ENCODE measurements at places on chromosomes 2 and 18.

DNA sequence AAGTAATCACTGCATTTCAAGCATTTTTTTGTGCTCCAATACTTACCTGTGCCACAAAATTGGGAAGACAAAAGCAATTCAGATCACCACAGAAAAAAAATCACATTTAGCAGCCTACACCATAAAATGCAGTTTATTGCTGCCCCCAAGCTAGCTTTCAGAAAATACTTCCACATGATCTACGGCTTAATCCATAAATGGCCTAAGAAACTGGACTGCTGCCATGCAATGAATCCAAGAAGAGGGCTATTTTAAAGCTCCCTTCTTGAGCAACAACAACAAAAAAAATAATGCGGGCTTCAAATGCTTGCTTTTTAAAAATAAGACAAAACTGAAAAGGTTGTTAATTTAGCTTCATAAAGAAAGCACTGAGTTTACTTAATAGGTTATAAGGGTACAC is 272.3 kb downstream of the RAD51AP2 start:
- no peak for DNase-seq

DNA sequence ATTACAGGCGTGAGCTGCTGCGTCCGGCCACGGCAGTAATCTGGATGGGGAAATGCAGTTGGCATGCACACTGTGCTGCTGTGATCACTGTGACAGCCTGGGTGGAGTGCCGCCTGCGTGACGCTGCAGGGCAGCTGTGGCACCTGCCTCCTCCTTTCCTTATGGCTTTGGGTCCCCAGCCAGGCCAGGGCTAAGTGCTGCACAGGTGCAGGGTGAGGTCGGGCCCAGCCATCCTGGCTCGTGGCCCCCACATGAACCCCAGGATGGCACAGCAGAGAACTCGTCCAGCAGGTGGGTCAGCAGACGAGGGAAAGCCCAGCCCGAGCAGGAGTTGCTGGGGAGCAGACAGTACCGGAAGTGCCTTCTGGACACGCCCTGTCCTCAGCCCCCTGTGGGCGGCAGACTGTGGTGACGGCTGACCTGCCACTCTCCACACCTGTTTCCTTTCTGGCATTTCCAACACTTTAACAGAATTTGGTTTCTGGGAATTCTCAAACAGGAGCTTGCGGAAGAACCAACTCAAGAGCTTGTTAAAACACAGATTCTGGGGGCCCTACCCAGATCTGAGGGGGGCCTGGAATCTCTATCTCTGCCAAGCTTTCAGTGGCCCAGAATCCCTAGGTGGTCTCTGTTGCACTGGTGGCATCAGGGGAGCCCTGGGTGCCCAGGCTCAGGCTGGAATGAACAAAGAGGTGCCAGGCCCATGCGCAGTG is 16.9 kb downstream of the HS1BP3 start:
- DNase-seq = peak; percentile 64

DNA sequence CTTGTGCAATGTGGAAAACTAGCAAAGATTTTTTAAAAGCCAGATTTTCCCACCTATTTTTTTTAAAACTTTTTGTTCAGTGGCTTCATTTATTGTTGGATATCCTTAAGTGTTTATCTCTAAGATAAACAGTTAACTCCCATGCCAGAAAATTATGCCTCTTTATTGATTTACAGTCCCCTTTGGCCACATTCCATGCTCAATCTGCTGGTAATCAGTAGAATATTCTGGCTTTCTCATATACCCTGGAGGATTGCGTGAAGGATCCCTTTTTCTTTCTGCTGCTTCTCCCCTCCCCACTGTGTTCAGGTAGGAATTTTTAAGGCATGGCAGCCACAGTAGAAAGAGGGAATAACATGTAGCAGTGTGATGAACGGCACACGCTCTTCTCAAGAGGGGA is 2.6 kb downstream of the GRHL1 start:
- DNase-seq = no peak

DNA sequence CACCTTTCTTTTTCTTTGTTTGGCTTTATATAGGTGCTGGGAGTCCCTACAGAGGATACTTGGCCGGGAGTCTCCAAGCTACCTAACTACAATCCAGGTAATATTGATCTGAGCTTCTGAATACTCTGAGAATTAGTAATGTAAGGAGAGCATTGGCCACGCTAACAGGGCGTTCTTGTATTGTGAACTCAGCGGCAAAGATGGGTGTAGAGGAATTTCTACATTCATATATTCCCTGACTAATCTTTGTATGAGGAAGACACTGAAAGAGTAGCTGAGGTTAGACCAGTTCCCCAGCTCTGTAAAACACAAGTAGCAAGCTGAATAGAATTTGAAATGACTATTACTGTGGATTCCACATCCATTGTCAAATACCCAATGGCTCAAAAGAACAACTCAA is 48.5 kb downstream of the CDK15 start:
- no peak for DNase-seq

DNA sequence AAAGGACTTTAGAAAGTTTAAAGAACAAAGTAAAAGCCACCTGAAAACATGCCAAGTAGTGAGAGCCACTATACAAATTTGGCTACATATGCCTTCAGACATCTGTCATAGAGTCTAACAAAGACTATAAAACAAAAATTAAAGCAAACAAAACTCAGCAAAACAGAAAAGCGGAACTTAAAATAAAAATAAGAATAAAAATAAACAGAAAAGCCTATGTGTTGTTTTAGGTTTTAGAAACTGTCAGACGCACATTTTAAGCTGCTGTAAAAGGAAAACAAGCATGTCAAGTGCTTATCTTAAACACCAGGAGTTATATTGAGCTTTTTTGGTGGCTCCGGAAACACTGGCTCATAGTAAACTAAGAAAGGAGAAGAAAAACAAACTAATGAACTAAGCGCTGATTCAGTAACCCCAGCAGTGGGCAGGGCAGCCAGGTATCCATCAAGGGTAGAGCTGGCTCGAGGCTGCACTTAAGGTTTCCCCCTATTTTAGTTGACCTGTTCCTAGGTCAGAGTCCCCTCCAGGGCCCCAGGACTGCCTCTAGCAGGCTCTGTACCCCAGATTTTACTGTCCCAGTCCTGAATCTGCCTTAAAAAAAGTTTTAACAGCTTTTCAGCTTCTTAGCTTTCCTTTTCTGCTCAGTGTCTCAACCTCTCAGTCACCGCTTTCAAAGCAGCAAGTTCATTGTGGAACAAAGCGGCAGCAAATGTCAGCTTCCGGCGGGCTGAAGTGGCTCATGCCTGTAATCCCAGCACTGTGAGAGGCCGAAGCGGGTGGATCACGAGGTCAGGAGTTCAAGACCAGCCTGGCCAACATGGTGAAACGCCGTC is 15.4 kb upstream of the RMC1 start:
- DNase-seq = no peak

- no peak for DNase-seq
These were observed 69.9 kb downstream of the CTAGE1 start for GRCh38 chr18:22347606-22348511.

DNA sequence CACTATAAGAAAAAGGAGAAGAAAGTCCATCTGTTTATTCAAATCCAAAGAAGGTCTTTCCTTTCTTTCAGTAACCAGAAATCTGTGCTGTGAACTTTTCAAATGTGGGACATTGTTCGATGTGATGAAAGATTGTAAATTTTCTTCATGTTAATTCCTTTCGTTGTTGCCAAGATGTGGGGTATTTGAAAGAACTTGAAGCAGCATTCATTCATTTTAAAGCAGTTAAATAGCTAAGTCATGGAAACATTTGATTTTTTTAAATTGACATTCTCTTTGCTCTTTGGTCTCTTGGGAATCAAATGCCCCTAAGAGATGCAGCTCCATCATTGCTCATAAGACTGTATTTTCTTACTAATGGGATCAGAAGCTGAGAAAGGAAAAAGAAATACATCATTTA is 93.7 kb upstream of the EHBP1 start:
- no peak for DNase-seq

DNA sequence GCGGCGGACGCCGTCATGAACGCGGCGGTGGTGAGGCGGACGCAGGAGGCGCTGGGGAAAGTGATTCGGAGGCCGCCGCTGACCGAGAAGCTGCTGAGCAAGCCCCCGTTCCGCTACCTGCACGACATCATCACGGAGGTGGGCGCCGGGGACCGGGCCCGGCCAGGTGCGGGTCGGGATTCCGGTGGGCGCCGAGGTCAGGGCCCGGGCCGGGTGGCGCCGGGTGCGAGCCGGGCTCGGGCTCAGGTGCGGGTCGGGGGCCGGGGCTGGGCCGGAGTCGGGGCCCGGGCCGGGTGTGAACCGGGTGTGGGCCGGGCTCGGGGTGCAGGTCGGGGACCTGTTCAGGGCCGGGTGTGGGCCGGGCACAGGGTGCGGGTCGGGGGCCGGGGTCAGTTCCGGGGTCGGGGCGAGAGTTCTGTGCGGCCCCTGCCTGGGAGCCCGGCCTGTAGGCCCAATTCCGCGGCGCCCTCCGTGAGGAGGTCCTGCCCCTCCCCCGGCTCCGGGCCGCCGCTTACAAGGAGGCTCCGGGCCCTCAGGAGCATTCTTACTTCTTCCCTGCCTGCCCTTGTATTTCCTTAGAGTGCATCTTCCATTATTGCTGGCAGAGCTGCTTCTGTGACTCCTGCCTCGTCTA is 447 bp downstream of the TRAF3IP1 start:
- DNase-seq = no peak

- no peak for DNase-seq
These were observed 27.0 kb downstream of the ROCK1 start for GRCh38 chr18:21084511-21085078.

DNA sequence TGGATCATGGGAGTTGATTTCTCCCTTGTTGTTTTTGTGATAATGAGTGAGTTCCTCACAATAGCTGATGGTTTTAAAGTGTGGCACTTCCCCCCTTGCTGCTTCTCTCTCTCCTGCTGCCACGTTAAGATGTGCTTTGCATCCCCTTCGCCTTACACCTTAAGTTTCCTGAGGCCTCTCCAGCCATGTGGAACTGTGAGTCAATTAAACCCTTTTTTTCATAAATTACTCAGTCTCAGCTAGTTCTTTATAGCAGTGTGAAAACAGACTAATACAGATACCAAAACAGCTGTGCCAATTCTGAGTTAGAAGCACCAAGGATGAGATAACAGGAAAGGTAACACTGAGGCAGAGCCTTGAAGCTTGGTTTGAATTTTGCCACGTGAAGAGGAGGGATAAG is 44.7 kb downstream of the ITSN2 start:
- no peak for DNase-seq

DNA sequence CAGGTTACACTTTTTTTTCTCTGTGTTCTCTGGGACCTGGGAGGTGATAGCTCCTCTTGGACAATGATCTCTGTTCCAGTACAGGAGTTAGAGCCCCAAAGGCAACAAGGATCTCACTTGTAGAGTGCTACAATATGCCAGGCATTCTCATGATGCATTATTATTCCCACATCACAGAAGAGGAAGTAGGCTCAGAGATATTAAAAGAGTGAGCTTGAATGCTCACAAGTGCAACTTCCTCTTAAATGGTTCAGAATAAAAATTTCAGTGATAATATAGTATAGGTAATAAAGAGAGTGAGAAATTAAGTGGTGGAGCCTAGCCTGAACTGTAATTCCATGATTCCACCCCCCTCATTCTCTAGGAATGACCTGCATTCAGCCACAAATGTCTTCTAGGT is 21.4 kb downstream of the POLE4 start:
- no peak for DNase-seq

GRCh38 chr18:52341608-52342381 is 1.8 kb downstream of the DCC start:
- DNase-seq = no peak

- DNase-seq = no peak
These were observed 81.9 kb downstream of the IKZF2 start for GRCh38 chr2:213069531-213069930.

- DNase-seq = no peak
These were observed 164.2 kb upstream of the ETAA1 start for GRCh38 chr2:67232936-67233335.

- no peak for DNase-seq
These were observed 87.2 kb upstream of the YWHAQ start for GRCh38 chr2:9717886-9718451.

DNA sequence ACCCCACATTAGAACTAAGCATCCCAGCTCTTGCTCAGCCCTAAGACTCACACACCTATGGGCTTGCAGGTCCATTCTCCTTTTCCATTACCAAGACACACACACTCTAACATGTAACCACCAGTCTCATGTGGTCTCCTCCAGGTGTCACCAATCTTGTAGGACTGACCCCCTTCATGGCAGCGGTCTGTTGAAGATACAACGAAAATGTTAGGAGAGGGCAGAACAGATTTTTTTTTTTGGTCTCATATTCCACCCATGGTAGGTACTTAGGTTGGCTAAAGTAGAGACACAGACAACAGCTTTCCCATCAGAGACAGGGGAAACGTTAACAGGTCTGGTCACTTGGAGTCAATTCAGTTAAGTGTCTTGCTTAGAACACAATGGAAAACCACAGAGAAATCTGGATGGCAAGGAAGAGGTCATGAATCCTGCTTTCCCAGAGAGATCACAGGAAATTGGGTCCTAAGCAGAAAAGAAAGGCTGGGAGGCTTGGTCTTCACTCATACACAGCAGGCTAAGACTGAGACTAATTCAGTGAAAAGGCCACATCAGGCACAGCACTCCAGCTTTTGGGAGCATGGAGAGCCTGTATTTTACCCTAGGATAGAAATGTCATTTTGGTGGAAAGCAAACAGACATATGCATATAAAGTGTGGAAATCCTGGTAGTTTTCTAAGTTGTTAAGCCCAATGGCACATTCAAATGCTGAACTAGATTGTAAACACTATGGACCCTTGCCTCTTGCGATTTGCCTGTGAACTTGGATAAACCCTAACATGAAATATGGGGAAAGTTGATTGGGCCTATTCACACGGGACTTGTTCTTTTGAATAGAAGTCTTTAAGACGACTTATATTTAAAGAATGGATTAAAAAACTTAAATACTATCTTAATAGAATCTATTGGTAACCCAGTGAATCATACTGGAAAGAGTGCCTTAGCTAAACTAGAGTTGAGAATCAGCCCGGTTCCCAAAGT is 3.8 kb downstream of the FN1 start:
- no peak for DNase-seq

GRCh38 chr2:28312307-28313219 is 80.1 kb upstream of the FOSL2 start:
- no peak for DNase-seq

DNA sequence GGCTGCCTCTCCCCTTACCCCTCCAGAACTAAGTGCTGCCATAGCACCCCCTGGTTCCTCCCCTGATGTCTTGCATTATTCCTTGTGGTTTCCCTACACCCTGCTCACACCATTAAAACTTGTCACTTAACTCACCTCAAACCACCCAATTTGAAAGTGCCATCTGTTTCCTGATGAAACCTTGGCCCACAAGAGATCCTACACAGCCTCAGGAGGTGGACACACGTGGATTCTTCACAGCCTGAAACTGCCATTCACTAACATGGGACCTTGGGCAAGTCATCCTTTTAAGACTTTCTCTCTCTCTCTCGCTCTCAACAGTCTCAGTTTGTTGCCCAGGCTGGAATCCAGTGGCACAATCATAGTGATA is 27.5 kb upstream of the FAM124B start:
- DNase-seq = no peak
